ENCODE measurements at places on chromosomes 5 and 9.

DNA sequence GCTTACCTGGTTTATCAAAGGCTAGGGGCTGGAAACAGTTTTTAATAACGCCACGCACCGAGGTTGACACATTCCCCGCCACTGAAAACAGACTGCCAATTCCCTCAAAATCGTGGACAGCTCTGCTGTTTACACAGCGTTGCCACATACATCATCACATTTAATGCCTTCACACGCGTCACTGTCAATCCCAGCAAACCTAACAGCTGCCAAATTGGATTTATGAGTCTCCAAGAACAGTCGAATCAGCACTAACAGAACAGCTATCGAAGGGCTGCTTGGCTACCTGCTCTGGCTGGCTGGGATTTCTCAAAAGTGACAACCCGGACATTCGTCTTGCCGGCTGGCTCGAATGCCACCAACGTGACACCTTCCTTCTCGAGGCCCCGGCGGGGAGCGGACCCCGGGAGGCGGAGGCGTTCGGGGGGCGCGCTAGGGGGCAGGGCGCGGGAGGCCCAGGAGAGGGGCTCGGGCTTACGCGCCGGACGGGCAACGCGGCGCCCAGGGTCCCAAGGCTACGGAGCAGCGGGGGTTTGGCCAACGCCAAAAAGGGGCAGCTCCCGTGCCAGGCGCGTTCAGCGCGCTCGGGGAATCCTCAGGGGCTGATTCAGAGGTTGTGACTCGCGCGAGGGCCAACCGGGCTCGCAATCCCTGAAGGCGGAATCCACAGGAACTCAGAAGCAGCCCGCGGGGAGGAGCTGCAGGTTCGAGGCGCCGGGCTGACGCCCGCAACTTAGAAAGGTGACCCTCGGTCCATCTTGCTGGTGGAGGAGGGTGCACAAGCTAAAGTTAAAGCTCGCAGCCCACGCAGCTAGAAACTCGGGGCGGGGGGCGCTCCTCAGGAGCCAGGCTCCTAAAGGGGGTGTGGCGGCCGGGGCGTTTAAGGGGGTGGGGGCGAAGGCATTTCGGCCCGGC, 1.2 kb downstream of the CDC14B start:
- no peak for DNase-seq

GRCh38 chr5:86112249-86112648, 505.5 kb upstream of the COX7C start:
- no peak for DNase-seq

- DNase-seq: no peak
Measured at GRCh38 chr5:18764161-18764560, 1129.9 kb downstream of the TAF11L14 start.

DNA sequence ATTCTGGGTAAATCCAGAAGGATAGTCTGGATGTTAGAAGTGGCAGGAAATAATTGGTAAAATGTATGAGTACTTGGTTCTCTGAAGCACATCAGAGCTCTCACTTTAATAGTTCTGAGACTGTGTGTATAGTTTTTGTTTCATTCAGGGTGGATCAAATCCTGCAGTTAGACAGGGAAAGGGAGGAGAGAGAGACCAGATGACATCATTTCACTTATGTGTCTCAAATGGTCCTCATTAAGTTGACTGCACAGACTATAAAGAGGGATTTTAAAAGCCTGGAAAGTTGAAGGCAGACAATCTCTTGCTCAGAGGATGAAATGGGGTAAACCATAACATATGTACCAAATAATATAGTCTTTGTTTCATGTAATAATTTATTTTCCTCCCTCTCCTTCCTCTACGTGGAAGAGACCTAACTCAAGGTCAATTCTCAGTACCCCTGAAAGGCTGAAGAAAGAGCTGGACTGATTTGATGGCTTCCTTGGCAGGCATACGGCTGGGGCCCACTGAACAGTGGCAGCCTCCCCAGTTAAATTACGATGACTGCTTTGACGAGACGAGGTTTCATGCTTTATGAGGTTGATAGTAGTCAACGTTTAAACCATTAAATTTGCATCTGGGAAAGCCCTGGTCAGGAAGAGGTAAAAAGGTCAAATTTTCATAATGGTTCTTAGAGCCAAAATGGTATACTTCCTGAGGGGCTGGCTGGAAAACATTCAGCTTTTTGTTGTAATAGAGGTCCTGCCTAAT, 395.1 kb upstream of the RPS23 start:
- no peak for DNase-seq

DNA sequence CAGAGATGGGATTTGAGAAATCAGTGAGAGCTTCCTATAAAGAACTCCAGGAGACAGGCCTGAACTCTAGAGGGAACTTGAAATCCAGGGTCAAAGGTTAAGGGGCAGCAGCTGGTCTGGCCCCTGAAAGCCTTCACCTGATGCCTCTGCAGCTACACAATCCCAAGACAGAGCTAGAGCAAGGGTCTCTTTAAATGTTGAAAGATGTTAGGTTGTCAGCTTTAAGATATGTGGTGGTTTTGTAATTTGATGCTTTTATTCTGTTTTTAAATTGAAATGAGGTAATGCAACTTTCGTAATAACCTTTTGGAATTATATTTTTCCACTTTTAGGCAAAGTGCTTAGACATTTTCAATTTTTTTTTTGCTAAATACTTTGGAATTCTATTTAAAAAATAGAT, 2.4 kb downstream of the SOWAHA start:
- no peak for DNase-seq

DNA sequence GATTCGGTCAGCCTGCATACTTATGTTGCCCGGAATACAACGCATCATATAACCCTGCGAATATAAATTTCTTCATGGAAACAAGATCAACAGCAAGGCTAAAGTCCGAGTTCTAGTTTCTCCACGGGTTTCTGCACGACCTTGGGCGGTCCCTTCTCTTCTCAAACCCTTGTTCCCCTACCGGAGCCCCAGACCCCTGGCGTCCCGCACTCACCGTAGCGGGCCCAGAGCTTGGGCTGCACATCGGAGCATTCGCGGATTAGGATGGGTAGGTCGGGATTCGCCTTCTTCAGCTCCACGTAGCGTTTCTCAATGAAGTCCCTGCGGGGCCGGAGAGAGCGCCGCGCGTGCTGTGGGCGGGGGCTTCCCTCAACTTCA, 399 bp downstream of the NDUFA2 start:
- DNase-seq: no peak

DNA sequence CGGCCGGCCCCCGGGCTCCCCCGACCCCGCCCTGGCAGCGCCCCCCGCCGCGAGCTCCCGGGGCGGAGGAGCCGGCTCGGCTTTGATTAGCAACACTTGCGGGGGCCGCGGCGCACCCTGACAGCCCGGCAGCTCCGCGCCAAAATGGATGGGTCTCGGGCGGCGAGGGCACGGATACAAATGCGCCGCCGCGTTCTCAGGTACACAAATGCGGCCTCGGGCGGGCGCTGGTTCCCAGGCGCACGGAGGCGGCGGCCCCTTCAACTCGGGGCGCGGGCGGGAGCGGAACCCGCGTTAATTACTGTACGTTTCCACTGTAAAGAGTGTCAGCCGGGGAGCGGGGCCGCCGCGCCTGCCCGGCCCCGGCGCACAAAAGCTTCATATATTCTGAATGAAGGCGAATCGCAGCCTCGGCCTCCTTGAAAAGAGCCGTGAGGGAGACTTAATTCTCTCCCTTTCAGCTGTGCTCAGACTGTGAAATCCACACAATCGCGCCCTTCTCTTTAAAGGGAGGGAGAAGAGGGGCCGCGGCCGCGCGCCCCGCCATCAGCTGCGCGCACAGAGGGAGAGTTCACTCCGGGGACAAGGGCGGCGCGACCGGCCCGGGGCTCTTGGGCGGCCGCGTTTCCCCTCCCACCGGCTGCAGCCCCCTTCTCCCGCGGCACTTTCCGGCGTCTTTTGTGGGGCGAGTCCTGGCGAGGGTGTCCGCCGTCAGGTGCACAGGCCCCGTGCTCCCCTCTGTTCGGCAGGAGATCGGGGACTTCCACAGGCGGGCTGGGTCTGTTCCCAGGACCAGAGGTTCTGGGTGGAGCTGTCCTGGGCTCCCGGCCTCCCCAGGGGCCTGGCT, 27.0 kb downstream of the MSX2 start:
- DNase-seq: no peak

Data from CMK (cell line).